ENCODE measurements at places on chromosomes 12 and 14. TPM values are rescaled to one million over a fixed set of nuclear protein-coding genes. Genes with fewer than 3 reads are reported as not detected.

DNA sequence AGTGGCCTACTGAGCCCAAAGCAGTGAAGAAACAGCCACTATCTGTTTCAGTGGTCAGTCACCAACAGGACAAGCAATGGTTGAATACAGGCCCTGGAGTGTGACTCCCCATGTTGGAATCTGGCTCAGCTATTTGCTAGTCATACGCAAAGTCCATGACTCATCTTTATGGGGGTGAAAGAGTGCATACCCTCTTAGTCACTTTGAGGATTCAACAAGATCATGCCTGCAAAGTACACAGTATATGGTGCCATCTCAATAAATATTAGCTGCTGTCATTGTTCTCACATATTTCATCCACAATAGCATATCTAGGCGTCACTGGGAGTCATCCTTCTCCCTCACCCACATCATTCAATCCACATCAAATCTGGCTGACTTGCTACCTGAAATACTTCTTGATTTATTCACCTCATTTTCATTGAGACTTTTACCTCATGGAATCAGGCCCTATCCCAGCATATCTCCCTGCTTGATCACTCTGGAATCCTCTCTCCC lies 26.4 kb upstream of the STAB2 start:
- DNase-seq: no peak

MSI1 gene
- total RNA-seq: 1.4 TPM

COCH gene
- total RNA-seq: 7.3 TPM

SLC2A14 gene
- total RNA-seq: 0.31 TPM

Measured in ureter (tissue), 1 donor.